Mesendoderm (in vitro differentiated cells): ENCODE measurements at places on chromosomes 2 and 18.

DNA sequence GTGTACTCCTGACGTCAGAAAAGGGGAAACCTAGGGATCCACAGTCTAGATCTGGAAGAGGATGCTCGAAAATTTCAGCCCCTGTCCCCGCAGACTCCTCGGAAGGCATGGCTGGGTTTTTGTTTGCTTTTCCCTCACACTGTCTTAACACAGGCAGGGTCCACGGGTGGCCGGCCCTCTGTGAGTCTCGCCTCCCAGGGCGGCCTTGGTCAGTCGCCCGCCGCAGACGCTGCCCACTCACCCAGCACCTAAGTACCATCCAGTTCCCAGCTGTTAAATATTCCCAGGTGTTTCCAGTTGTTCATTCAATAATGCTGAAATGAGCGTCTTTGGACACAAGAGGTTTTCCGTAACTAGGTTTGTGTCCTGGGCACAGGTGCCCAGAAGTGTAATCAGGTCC lies 193.2 kb downstream of the TWIST2 start:
- no peak for DNase-seq

DNA sequence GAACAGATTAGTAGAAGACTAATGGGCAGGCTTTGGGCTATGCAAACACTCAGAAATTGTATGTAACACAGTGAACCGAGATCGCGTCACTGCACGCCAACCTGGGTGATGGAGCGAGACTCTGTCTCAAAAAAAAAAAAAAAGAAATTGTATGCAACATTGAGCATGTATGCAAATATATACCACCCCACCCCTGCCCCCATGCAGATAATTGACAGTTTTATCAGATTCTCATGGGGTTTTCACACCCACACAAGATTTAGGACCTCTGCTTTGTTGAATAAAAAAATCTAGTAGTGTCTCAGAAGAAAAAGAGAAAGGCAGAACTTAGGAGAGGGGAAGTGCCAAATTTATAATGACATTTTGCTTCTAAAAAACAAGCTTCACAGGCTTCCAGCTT lies 131.6 kb upstream of the FN1 start:
- DNase-seq: no peak

DNA sequence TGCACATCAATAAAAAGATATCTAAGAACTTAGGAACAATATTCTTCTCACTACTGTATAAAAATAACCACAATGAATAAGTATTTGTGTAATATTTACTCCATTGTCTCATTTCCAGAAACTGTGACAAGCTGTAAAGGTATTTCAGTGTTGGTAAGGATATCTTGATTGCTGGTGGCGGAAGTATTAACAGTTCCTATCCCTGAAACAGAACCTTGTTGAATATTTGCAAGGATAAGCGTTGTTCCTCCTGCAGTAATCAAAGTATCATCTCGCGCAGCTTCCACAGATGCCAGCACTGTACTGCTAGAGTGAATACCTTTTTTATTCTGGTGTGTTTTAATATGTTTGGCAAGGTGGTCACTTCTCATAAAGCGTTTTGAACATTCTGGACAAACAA lies 55.3 kb downstream of the SP3 start:
- DNase-seq: no peak

GRCh38 chr2:197597166-197597565 lies 78.2 kb downstream of the RFTN2 start:
- DNase-seq: no peak

DNA sequence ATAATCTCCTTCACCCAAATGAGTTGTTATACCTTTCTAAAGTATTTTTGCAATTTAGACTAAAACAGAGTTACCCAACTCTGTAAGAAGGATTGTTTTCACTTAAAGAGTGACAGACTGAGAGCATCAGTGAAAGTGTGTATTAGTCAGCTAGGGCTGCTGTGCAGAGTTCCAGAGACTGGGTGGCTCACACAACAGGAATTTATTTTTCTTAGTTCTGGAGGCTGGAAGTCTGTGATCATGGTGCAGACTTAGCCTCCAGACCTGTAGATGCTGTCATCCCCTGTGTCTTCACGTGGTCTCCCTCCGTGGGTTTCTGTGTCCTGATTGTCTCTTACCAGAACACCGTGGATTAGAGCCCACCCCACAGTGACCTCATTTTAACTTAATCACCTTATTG lies 40.0 kb downstream of the BCL2L11 start:
- no peak for DNase-seq

- no peak for DNase-seq
These were observed 59.9 kb downstream of the TWIST2 start for GRCh38 chr2:238907717-238908173.

DNA sequence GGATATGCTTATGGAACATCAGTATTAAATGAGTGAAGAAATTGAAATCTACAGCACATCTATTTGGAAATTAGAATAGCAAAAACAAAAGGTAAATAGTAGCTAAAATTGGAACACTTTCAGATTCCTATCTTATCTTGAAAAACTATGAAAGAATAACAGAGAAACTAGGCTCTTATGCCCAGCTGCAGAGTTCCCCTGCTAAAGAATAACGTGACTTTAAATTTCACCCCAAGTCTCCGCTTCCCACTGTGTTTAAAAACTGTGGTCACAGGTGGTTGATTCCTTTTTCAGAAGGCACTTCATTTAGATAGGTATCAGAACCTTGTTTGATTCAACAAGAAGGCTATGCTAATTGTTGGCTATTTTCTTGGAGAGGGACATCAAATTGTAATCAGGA lies 30.1 kb downstream of the ARHGAP28 start:
- no peak for DNase-seq

- no peak for DNase-seq
These were observed 5.8 kb downstream of the SCTR start for GRCh38 chr2:119518401-119519056.

DNA sequence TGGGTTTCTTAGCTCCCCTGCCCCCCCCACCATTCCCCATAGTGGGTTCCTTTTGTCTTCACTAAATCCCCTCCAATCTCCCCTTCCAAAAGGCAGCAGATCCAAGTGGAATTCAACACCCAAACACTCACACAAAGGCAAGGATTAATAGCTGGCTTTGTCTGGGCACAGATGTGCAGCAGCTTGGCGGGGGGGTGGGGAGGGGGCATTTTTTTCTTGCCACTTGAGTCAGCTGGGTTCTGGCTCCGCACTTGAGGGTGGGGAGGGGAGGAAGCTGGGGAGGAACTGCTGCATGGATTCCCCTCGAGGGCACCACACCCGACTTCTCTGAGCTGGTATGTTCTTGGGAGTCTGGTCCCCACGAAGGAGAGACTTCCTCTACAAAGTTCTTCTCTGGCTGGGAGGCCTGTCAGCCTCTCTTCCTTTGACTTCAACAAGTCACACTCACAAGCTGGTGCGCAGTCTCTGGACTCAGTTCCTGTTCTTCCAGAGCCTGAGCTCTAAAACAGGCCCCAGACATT lies 36.0 kb downstream of the SERTAD2 start:
- DNase-seq: no peak

DNA sequence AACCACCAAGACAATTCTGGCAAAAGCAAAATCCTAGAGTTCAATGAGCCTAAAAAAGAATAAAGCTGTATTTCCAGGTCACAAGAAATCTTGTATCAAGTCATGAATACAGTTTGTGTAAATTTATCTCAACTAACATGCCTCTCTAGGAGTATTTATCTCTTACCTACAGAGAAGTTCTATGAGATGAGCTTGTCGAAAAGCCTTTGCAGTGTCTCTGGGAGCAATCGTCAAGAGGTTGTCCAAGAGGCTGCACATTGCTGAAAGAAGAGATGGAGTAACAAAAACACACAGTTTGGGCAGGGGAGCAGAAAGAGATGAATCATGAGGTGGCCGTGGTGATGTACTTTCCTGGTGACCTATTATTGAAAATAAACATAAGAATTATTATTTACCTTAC lies 112.0 kb upstream of the CD226 start:
- no peak for DNase-seq

- no peak for DNase-seq
These were observed 91.3 kb upstream of the TMEM17 start for GRCh38 chr2:62597323-62597722.

GRCh38 chr2:75340560-75340959 lies 141.2 kb upstream of the TACR1 start:
- no peak for DNase-seq

- DNase-seq: peak; percentile 73
These were observed 29.0 kb downstream of the CENPO start for GRCh38 chr2:24822049-24822706.

DNA sequence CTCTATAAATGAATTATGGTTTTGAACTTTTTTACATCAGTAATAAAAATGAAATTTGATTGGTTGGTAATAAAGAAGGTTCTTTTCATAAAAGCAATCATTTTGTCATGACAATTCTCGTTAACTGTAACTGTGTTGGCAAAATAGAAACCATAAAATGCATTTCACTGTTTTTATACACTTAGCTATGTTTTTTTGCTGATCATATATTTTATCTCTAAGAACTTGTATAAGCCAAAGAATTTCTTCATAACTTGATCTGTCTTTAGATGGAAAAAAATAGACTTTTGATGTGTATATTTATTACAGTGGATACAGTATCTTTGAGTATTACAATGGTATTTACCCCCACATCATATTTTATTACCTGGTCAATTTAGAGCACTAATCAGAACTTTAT lies 9.7 kb downstream of the MTX2 start:
- DNase-seq: no peak

DNA sequence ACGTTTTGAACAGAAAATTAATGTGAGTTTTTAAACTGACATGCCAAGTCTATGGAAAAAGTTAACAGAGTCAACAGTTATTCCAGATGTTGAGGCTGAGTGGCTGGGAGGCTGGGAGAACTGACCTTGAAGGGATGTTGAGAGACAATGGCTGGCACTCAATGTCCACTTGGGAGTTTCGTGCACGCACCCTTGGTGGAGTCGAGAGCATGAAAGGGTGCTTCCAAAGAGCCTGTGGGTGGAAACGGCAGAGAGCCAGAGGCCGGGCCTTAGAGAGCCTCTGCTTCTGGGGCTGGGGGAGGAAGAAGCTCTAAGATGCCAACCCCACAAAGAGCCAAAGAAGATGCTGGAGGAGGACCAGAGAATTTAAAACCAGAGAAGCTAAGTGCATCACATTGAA lies 63.4 kb upstream of the L3MBTL4 start:
- DNase-seq: no peak

- DNase-seq: no peak
These were observed 309.5 kb downstream of the EPHA4 start for GRCh38 chr2:221262651-221263050.

DNA sequence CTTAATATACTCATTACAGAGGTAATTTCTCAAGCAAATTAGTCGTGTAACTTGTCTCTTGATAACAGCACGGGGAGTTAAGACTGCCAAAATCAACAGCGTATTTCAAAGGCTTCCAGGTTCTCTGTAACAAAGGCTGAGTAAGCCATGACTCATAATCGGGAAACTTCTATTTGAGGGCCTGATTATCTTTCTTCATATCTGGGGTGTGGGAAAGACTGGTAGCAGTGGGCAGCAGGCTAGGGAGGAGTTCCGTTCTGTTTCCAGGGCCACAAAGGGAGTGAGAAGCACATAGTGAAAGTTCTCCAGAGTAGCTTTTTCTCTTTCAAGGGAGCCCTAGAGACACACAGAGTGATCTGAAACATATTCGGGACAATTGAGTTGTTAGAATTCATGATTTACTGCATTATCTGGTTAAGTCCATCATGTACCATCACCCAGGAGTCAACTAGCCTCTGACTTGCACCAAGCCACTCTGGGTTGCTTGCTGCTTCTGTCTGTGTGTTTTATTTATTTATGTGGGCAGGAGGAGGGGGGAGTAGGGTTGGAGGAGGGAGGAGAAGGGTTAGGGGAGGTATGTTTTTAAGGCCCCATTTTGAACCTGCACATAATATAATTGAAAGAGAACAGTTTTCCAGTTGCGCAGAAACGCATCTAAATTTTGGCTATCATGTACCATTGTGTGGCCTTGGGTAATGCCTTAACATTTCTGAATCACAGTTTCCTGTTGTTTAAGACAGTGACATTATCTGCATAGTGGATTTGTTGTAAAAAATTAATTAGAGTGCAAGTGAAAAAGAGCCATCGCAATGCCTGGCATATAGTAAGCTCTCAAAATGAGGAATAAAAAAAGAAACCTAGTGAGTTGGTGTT lies 80.5 kb upstream of the ITPRID2 start:
- peak; percentile 89 for DNase-seq

DNA sequence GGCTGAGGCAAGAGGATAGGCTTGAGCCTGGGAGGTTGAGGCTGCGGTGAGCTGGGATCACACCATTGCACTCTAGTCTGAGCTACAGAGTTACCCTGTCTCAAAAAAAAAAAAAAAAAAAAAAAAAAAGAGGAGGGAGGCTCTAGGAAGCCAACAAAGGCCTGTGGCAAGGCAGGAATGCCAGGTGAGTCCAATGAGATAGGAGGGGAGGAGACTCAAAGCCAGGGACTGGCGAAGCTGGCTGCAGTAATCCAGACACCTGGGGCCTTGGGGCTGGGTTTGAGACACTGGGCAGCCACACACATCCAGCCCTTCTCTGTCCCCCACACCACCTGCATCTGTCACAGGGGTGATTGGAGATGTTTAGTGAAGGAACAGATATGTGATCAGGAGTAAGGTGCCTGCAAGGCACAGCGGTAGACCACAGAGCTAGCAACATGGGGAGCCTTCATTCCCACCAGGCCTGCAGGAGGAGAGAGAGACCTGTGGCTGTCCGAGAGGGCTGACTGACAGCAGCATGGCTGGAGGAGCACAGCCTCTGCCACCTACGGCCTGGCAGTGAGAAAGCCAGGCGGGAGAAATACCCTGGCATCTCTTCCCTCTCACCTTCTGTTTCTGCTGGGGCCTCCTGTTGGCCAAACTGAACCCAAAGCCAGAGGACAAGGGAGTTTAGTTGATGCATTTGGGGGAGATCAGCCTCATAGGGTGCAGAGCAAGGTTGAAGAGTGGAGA lies 9.5 kb downstream of the CHPF start:
- no peak for DNase-seq

DNA sequence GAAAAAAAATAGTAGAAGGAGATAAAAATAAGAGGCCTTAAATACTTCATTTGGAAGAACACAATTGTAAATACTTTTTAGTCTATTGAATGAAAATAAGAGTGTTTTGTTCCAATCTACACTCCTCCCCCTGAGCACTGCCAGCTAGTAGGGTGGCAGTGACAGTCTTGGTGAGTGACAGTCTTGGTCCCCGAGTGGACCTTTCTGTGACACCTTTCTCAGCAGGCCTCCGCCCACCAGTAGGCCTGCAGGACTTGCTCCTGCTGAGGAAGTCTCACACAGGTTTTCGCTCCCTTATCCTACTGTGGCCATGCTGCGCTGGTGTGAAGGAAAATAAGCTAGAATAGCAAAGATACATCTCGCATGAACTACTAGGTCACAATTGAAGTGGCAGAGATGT lies 666.8 kb downstream of the NR4A2 start:
- no peak for DNase-seq

GRCh38 chr2:14551069-14551468 lies 81.4 kb upstream of the LRATD1 start:
- DNase-seq: no peak

GRCh38 chr2:233470839-233471238 lies 95.7 kb downstream of the USP40 start:
- no peak for DNase-seq

GRCh38 chr2:201260302-201260800 lies at the start of gene CASP8:
Gene CASP8, plus strand, starts transcription at chr2:201260536. Its CDS starts 5,951 bp downstream, at chr2:201266487.
- peak; percentile 23 for DNase-seq

DNA sequence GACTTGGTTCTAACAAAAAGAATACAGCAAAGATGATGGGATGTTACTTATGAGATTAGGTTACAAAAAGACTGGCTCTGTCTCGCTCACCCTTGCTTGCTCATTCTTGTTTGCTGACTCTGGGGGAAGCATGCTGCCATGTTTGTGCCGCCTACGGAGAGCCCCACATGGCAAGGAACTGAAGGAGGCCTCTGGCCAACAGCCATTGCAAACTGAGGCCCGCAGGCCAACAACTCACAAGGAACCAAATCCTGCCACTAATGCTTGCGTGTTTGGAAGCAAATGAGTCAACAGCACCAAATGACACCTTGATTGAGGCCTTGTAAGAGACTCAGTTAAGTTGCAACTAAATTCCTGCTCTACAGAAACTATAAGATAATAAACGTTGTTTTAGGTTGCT lies 297.6 kb upstream of the STON1 start:
- no peak for DNase-seq
